ENCODE measurements at places on chromosomes 12 and 14.

DNA sequence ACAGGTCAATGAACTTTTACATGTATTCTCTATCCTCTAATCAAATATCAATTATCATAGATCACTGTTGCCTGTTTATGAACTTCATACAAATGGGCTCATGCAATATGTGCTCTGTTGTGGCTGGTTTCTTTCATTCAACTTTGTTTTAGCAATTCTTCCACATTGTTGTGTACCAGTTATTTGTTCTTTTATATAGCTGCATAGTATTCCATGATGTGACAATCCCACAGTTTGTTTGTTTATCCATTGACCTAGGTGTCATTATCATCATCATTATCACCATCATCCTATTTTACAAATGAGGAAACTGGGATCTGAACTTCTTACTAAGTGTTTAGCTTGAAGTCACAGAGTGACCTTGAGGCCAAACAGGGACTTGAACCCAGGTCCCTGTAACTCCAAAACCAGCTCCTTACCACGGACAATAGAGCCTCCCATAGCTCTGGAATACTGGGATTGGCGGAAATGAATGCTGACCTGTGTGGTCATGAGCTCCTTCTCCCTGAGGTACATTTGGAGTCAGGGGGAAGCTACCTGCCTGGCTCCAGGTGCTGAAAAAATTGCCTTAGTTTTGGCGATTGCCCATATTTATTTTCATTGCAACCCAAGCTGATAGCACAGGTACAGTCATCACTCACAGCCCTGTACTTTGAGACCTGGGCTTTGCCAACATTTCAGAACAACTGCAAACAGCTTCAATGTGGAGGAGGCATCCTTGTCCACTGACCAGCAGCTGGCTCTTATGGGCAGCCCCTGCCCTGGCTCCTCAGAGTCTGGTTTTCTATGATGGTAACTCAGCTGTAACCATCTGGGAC lies 9.2 kb downstream of the ZFP36L1 start:
- no peak for DNase-seq

- no peak for DNase-seq
These were observed 939 bp downstream of the NPC2 start for GRCh38 chr14:74491956-74492775.

GRCh38 chr12:83514372-83514771 lies 827.7 kb downstream of the TMTC2 start:
- no peak for DNase-seq

- no peak for DNase-seq
These were observed 562 bp downstream of the EAPP start for GRCh38 chr14:34538871-34539406.

- DNase-seq = no peak
These were observed 20.5 kb downstream of the CBX5 start for GRCh38 chr12:54259194-54260011.

DNA sequence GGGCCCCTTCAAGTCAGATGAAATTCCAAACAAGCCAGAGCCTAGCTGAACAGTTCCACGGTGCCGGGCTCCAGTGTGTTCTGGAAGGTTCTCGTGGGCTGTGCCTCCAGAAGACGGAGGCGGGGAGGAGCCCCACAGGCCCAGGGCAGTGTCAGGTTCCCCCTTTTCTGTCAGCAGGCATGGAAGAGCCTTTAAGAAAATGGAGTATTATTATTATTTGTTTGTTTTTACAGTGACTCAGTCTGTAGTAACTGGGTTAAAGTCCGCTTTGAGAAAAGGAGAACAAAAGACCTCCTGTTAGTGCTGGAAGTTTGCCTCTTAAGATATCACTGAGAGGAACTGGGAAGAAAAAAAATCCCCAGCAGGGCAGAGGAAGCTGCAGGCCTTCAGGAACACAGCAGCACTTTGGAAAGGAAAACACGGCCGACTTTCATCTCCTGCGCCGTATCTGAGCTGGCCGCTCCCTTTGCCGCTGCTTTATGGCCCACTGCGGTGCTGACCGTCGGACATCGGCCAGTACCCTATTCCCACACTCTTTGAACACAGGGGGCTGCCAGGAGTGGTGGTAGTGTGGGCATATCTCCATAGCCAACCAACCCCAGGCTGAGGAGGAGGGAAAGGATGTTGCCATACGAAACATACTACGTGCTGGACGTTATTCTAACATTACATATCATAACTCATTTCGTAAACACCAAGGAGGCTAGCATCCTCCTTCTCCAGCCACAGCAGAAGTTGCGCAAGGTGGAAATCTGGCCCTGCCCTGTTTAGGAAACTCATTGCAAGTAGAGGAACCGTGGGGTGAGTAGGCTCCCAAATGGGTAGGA lies 194.0 kb downstream of the ZFP36L1 start:
- DNase-seq = no peak

DNA sequence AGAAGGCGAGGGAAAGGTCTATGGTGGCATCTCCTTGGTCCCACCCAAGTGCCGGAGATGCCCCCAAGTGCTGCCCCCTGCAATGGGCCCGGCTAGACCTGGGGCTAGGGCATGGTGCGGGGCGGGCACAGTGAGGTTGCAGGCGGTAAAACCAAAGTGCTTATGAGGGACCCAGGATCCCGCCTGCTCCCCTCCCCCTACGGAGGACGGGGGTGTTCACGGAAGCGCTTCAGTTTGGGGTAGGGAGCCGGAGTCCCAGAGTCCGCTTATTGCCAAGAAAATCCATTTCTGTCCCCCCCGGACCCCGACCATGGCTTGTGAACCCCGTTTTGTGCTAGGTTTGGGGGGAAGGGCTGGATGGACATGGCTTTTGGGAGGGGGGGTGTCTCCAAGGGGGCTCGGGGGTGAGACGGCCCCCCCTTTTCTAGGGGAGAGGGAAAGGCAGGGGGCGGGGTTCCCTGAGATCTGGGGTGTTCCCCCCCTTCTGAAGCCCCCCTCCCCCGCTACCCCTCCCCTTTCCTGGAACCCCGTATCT lies 5.4 kb upstream of the GPR84 start:
- no peak for DNase-seq
